ENCODE measurements at places on chromosomes 3 and 15.

DNA sequence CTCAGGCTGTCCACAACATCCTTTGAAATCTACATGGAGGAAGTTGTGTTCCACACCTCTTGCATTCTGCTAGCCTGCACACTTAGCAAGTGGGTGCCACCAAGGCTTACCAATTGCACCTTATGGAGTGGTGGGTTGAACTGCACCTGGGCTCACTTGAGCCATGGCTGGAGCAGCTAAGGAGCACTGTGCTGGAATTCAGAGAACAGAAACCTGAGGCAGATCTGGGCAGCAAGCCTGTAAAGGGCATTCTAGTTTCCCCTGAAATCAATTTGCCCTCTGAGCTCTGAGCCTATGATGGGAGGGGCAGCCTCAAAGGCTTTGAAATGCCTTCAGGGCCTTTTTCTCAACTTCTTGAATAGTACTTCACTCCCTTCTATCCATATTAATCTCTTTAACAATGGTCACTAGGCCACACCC, 18.0 kb downstream of the BTLA start:
- no peak for DNase-seq

DNA sequence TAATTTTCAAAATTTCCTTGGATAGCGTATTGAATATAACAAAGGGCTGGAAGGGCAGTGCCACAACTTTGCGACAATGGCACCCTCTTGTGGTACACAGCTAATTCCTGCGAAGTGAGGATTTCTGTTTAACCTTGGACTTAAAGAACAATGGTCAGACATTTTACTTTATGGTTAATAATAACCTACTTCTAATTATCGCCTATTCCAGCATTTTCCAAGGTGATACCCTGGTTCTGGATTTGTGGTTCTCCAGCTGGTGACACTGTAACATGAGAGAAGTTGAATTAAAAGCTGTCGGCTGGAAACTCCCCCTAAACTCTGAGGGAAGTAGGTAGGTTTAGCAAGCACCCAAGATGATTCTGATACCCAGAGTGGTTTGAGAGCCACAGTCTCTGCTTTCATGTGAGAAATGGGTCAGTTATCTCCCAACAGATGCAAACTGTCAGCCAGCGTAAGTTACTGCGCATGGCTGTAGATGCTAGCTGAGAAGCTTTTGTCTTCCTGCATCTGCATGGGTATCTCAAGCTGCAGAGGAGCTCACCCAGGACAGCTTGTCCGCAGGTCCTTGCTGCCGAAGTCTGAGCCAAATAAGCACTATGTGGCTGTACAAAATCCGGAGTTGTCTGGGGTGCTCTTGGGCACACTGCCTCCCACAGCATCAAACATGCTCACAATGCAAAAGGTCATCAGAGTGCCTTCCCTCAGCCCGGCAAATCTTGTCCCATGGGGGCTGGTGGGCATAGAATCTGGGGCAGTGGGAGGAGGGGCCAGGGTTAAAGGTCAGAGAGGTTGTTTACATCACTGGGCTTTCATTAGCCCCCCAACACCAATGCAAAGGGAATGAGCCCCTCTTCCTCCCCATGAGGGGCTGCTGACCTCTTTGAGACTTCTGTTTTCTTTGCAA, 6.6 kb upstream of the CHSY1 start:
- DNase-seq: no peak

GRCh38 chr15:80204231-80204630, 47.8 kb downstream of the CTXND1 start:
- DNase-seq: no peak

GRCh38 chr3:117674321-117674720, 964.7 kb downstream of the TUSC7 start:
- no peak for DNase-seq

DNA sequence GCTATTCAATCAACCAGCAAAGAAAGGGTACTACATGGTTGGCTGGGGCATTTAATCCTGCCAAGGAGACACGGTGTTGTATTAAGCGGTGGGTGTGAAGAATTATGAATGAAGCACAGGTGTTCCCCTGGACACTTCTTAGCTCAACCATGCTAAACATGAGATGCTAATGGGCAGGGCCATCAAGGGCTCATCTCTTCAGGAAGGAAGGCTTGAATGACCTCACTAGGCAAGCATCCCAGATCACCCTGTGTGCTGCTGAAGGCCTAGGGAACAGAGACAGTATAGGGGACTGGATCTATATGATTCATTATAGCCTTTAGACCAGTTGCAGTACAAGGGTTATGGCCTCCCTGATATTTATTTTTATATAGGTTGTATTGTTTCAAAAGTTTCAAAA, 221.3 kb upstream of the SLCO3A1 start:
- no peak for DNase-seq

DNA sequence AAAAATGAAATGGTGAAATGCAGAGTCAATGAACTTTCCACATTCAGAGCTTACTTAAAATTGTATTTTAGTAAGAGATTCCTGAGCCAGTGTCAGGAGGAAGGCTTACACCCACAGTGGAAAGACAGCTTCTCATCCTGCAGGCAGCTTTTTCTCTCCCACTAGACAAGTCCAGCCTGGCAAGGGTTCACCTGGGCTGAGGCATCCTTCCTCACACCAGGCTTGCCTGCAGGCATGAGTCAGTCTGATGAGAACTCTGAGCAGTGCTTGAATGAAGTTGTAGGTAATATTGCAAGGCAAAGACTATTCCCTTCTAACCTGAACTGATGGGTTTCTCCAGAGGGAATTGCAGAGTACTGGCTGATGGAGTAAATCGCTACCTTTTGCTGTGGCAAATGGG, 3.1 kb downstream of the CCR4 start:
- DNase-seq: no peak

DNA sequence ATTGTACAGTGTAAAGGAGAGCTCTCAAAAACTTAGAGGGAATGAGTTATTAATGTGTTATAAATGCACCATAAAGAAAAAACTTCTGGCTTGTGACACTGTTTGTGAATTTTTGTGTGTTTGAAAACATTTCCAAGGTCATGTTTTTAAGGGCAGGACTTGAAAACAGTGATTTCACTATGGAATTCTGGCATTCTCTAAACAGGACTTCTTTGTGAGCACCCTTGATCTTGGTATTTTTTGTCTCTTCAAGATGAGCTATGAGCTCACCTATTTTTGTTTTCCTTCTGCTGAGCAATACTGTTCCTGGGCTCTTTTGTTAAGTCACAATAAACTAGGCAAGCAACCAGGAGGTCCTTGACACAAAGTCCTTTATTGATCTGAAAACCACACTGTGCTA, 284.4 kb downstream of the RBMS3 start:
- no peak for DNase-seq
